NCI-H524 (cell line): ENCODE measurements at places on chromosomes 2 and 18.

DNA sequence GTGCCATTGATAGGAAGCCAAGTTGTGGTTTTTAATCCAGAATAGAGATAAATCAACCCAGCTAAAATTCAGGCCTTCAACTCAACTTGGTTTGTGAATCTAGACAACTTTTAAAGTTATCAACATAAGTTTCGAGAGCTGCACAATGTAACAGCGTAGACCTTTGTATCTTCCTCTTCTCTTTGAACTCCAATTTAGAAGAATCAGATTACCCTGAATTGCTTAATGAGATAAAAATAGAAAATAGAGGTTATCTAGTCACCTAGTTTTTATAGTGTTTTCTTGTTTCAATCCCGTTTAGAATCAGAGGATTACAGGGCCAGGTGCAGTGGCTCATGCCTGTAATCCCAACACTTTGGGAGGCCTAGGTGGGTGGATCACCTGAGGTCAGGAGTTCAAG, 12.3 kb downstream of the MOGAT1 start:
- no peak for DNase-seq

DNA sequence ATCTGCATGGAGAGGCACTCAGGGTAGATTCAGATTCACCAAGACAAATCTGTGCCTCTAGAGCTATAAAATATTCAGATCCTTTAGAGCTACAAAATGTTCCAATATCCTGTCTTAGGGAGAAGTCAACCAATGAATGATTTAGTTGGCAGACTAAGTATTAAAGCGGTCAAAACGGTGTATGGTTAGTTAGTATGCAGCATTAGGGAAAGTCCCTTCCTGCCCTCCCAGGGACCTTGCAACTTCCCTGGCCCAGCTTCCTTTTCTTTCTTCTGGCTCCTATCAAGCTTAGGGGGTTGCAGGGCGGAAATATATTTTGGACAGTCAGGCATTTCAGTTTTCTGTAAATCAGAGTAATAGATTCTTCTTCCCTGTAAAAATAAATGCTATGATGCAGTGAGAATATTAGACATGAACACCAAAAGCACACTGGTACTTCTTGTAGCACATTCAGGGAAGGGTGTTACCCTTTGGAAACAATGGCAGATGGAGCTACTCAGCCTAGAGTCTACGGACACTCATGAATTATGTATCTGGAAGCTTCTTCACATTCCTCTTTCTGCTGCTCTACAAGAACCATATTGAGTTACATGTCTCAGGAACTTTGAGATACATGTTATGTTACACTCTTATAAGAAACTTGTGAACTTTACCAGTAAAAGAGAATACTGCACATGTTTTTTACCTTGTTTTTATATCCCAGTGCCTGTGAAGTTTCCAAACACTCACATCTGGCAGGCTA, 45.7 kb downstream of the CCDC93 start:
- no peak for DNase-seq

DNA sequence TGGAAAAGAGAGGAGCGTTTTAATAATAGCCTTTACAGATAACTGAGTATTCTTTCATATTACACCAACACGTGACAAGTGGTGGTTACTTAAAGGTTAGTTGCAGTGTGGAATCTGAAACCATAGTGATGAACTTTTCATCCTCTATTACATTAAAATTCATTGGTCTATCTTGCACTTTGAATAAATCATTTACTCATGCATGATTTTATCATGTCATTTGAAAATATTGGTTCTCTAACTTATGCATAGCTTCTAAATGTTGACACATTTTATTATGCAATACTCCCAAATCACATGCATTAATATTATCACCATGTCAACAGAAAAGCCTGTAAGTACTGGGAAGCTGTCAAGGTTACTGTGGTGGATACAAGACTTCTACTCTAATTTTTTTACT, 1432.2 kb downstream of the LRP1B start:
- no peak for DNase-seq

DNA sequence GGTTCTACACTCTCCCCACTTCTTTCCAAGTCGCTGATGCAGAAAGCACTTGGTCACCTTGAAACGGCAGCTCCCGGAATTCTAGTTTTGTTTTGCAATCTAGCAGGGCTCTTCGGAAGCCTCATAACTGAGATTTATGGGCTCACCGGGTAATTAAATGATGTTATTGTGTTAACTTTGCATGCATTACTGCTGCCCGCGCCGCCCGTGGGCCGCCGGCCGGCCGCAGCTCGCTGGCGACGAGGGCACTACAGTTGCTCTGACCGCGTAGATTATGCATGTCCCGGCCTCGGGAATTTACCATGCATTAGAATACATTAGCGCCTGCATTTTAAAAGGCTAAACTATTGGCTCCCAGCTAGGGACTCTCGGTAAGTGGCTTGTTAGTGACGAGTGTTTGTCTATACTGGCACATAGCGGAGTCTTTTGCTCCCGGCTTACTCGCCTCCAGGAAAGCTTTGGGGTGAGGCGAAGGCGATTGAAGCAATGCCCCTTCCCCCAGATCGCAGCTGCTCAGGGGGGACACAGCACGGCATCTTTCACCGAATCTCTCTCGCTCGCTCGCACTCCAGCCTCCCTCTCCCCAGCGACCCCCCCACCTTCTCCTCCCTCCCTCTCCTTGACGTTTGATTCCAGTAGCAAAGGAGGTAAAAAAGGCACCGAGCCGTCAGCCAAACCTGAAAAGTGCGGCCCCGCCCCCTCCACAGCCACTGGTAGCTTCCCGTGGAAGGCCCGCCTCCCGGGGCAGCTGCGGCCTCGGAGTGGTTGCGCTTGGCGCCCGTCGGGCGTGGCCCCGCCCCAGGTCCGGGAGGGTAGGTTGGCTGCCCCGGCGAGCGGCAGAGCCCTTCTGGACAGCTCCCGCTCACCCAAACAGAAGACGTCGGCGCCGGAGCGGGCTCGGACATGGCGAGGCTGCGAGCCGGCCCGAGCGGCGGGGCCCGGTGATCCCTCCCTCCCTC, at the start of gene ONECUT2:
ONECUT2 (plus strand) TSS at position 839 of the 959 bp plus-strand sequence. CDS start 343 bp downstream, outside the sequence.
- peak; percentile 95 for DNase-seq

- no peak for DNase-seq
These were observed 99.5 kb downstream of the RNF144A start for GRCh38 chr2:7016601-7017211.

DNA sequence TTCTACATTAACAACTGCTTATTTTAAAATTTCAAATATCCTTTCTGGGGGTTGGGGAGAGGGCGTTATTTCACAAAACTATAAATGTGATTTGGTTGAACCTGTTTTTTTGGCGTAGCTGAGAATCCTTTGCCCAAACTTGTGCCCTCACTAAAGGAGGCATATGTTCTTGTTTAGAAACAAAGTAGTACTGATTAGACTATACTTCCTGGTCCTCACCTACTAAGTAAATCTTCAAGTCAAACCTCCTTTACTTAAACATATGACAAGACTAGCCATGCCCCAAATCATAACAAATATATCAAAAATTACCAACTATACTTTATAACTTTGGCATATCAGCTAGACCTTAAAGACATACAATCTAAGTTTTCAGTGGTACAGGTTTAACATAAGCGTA, 5.8 kb downstream of the EIF2AK3 start:
- DNase-seq = no peak

DNA sequence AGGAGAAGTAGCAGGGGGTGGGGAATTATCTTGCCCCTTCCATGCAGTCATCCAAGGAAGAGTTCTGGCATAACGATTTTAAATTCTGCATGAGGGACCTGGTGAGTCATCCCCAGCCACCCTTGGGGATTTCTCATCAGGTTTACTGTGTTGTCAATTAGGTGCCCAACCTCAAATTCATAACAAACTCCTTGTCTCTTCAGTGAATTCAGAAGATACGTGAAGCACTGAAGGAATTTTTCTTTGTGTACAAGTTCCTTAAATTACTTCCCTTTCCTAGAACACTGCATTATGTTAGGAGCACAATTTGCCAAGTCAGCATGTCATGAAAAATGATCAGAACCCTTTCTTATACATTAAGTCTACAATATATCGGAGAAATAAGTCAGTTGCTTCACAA, 70.8 kb upstream of the NOSTRIN start:
- no peak for DNase-seq
